ENCODE measurements at places on chromosomes 5 and 9. TPM values are rescaled to one million over a fixed set of nuclear protein-coding genes. Genes with fewer than 3 reads are reported as not detected.

DNA sequence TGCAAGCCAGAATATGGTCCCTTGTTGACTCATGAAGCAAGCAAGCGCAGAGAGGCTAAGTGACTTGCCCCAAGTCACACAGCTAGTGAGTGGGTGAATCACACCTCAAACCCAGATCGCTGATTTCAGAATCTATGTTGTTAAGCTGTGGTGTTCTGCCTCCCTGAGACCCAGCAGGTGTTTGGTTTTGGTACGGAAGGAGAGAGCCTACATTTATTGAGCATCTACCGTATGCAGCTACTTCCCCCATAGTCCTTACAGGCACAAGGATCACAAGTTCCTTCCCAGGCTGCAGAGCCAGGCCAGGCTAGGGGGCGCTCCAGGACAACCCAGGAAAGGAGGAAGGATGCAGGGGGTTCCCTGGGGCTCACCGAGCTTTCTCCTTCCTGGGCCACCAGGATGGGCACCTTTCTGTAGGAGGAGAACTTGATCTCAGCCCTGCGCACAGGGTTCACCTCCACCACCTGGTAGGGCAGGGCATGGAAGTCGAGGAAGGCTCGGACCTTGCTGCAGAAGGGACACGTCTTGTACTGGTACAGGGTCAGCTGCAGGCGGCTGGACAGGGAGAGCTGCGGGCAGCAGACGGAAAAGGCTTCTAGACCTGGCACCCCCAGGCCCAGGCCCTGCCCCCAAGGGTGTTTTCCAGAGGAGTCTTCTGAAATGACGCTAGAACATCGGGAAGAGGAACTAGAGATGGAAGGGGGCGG, 2.5 kb downstream of the PTGES2 start:
- H3K36me3 ChIP-seq, result peaks cover 52% of the 10 kb centered on the region
- no peaks in the 10 kb centered on the region for H3K27me3 ChIP-seq
- peak overlapping the region; percentile 16 for H3K27ac ChIP-seq

- H3K27ac ChIP-seq, result no peak overlapping the region
- no peaks in the 10 kb centered on the region for H3K4me1 ChIP-seq
- H3K4me3 ChIP-seq, result no peak overlapping the region
- no peaks in the 10 kb centered on the region for H3K27me3 ChIP-seq
- H3K36me3 ChIP-seq, result no peaks in the 10 kb centered on the region
- DNase-seq, result no peak
These were observed 419.7 kb upstream of the BRINP1 start for GRCh38 chr9:119788921-119789320.

DNA sequence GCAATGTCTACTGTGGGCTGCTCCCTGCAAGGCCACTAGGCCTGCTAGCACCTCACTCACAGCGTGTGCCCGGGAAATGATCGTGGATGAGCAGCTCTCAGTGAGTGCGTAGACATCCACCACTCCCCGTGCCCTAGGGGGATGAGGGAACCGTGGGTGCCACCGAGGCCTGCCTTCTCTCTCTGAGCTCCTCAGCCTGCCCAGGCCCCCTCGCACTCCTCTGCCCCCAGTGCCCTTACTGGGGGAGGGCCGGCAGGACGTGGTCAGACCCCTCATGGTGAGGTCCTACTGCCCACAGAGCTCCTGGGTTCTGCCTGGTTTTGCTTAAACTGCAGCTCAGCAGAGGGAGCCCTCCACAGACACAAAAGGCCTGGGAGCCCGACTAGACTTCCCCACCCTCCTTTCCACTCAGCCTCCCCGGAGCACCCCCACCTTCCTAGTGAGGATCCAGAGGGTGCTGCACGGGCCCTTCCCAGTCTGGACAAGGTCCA, 220.0 kb downstream of the CACNA1B start:
- H3K4me1 ChIP-seq, result no peaks in the 10 kb centered on the region
- H3K27me3 ChIP-seq, result no peaks in the 10 kb centered on the region
- no peak overlapping the region for H3K4me3 ChIP-seq
- H3K27ac ChIP-seq, result no peak overlapping the region

DNA sequence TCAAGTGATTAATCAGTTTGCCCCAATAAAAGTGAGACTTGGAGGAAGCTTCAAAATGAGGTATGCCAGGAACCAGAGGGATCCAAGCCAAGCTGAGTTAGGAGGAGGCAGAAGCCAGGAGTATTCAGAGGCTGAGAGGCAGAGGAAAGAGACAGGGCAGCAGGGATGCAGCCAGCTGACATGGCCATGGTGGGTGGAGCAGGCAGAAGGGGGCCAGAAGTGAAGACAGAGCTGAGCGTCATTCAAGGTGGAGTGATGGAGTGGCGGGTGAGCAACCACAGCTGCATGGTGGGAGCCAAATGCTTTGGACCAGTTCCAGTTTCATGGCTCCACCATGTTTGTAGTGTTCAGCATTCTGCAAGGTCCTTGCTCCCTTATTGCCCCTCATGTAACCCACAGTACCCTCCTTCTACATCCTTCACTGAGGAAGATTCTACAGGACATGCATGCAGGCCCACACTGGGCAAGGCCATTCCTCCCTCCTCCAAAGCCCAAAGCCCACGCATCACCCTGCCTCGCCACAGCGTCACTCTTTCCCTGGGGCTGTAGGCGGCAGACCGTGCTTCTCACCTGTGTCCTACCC, 100.6 kb downstream of the FSTL4 start:
- no peaks in the 10 kb centered on the region for H3K36me3 ChIP-seq
- no peak overlapping the region for H3K4me3 ChIP-seq
- peaks cover 6% of the 10 kb centered on the region for H3K4me1 ChIP-seq
- no peak for DNase-seq
- H3K27me3 ChIP-seq, result peaks cover 9% of the 10 kb centered on the region

GRCh38 chr9:97747201-97747965, 50.2 kb upstream of the XPA start:
- DNase-seq, result no peak
- no peaks in the 10 kb centered on the region for H3K36me3 ChIP-seq
- H3K4me3 ChIP-seq, result no peak overlapping the region
- peak overlapping the region; percentile 27 for H3K27ac ChIP-seq
- H3K4me1 ChIP-seq, result no peaks in the 10 kb centered on the region

DNA sequence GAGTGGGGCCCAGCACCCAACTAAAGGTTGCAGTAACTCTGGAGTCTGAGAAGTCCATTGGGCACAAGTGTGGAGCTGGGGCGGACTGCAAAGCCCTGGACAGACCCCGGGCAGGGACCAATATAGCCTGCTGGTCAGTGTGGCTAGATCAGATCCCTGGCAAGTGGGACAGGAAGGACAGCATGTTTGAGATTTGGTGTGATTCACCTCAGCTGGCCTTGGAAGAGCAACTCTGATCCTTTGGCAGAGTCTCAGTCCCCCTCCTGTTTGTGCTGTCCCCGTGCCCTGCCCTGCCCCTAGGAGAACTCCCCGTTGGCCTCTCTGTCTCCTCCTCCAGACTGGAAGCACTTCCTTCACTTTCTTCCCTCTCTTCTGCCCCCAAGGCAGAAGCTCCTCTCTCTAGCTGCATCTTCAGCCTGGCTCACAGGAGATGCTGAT, 255.3 kb downstream of the FSTL4 start:
- DNase-seq, result no peak
- no peak overlapping the region for H3K27ac ChIP-seq

GRCh38 chr9:31837211-31837610, 547.2 kb upstream of the ACO1 start:
- no peaks in the 10 kb centered on the region for H3K4me1 ChIP-seq
- H3K36me3 ChIP-seq, result no peaks in the 10 kb centered on the region
- DNase-seq, result no peak
- H3K27ac ChIP-seq, result no peak overlapping the region
- H3K27me3 ChIP-seq, result no peaks in the 10 kb centered on the region

DNA sequence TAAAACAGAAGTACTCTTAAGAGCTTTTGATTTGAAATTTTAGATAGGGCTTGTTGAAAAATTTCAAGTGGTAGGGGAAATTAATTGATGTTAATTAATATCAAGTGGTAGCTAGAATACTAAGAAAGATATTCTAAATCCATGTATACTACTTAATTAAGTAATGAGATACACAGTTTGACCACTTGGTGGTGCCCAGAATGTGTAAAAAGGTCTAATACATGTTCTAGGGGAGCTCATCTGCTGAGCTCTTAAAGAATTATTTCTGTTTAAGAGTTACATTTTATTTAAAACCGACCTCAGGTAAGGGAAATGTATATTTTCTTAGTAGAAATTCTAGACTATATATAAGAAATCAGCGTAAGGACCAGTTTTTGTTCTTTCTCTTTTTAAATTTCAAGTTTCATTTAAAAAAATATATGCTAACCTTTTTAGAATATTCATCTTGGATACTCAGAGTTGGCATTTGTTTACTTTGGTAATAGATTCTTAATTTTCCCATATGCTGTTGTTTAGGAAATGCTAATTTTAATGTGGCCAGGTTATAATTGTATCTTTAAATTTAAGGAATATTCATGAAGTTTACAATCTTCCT, 61.5 kb downstream of the LNPEP start:
- H3K27ac ChIP-seq, result no peak overlapping the region
- peaks cover 69% of the 10 kb centered on the region for H3K36me3 ChIP-seq
- no peak overlapping the region for H3K4me3 ChIP-seq
- H3K27me3 ChIP-seq, result no peaks in the 10 kb centered on the region
- no peaks in the 10 kb centered on the region for H3K4me1 ChIP-seq
- DNase-seq, result no peak

Gene RC3H2
- 31.5 TPM for total RNA-seq

Gene PTPDC1
- 9.8 TPM for total RNA-seq

Gene ITGA2
- total RNA-seq, result 8.3 TPM

Gene LEAP2
- total RNA-seq, result not detected

Gene C9
- not detected for total RNA-seq

Gene KCNMB1
- total RNA-seq, result 0.29 TPM
